Stimulated activated CD4-positive, alpha-beta T cell treated with anti-CD3 and anti-CD28 coated beads, Interleukin-1b, Interleukin-23, amount 100 ng/mL, for 1 hour (primary cell): ENCODE measurements at places on chromosomes 7 and 10.

- no peak for DNase-seq
Measured at GRCh38 chr7:87934699-87935383, 790 bp downstream of the ADAM22 start.

- DNase-seq, result no peak
Measured at GRCh38 chr10:58813573-58813972, 300.9 kb downstream of the BICC1 start.

GRCh38 chr10:89278900-89279392 is 22.9 kb upstream of the IFIT2 start:
- no peak for DNase-seq

- DNase-seq, result no peak
Measured at GRCh38 chr10:51269821-51270220, 195.5 kb downstream of the PRKG1 start.

DNA sequence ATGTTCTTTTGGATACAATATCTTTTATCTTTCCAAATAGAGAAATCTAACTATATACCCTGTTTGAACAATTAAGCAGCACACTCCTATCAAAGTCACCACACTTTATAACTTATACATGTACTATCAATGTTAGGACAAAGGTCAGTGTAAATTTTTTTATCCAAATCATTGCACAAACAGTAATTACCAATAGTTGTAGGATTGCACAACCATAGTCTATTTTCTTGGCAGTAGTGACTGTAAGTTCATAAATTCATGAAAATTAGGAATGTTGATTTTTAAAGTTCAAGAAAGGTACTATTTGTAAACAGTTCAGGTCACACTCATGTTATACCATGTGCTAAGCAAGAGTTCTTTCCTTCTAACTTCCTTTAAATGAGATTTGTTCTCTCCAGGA is 9.3 kb downstream of the WNT2 start:
- DNase-seq, result no peak

- no peak for DNase-seq
Measured at GRCh38 chr10:25849988-25850387, 84.0 kb upstream of the MYO3A start.

- DNase-seq, result no peak
Measured at GRCh38 chr7:77454802-77455201, 38.7 kb upstream of the GSAP start.

GRCh38 chr7:154859747-154860620 is 142.9 kb downstream of the PAXIP1 start:
- no peak for DNase-seq

- no peak for DNase-seq
Measured at GRCh38 chr10:79066411-79067240, 2.1 kb upstream of the ZMIZ1 start.

- DNase-seq, result no peak
Measured at GRCh38 chr10:103353281-103353680, 2.3 kb upstream of the PCGF6 start.

GRCh38 chr7:47453093-47454061 is 128.5 kb downstream of the TNS3 start:
- DNase-seq, result no peak

- DNase-seq, result no peak
Measured at GRCh38 chr10:132788180-132788830, 2.4 kb upstream of the NKX6-2 start.

DNA sequence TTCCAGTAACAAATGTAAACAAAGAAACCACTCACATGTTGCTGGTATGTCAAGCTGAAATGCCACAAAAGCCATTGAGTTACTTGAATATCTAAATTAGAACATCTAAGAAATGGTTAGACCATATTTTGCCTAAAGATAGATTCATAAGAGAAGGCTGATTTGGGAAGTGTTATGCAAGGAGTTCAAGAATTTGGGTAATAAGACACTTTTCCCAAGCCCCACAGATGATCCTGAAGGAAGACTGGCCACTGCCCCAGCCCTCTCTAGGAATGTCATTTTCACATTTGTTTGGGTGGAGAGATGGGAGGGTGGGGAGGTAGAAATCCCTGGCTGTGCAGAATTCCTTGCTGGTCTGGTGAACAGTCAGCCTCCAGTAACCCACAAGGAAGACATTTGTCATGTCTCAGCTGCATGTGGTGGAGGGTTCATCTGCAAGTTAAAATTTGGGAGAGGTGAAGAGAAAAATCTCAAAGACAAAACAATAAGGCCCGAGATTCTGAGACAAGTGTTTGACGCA is 427.2 kb upstream of the KLF6 start:
- no peak for DNase-seq

GRCh38 chr10:59830601-59831259 is 75.6 kb downstream of the CCDC6 start:
- DNase-seq, result no peak

GRCh38 chr10:113124724-113125123 is 174.7 kb downstream of the TCF7L2 start:
- no peak for DNase-seq

DNA sequence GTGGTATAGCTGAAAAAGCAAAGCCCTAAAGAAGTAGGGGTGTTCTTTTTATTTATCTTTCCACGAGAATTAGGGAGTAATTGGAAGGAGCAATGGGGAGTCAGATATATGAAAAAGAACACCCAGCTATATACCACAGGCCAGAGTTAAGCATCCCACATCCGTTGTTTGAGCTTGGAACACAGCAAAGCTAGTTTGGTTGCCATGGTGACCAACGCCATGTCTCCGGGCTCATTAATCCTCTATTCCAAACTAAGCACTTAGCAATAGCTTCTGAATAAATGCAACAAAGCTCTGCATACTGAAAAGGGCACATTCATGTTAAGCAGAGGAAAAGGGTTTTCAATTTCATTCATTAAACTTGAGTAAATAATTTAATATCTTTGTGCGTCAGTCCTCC is 23.5 kb downstream of the ASB4 start:
- DNase-seq, result no peak

GRCh38 chr10:96622013-96622787 is 35.4 kb upstream of the TM9SF3 start:
- no peak for DNase-seq

GRCh38 chr10:121313119-121313875 is 284.9 kb downstream of the FGFR2 start:
- no peak for DNase-seq

GRCh38 chr10:112728997-112729396 is 221.1 kb upstream of the TCF7L2 start:
- no peak for DNase-seq

- no peak for DNase-seq
Measured at GRCh38 chr7:2886391-2886790, 42.3 kb upstream of the GNA12 start.

DNA sequence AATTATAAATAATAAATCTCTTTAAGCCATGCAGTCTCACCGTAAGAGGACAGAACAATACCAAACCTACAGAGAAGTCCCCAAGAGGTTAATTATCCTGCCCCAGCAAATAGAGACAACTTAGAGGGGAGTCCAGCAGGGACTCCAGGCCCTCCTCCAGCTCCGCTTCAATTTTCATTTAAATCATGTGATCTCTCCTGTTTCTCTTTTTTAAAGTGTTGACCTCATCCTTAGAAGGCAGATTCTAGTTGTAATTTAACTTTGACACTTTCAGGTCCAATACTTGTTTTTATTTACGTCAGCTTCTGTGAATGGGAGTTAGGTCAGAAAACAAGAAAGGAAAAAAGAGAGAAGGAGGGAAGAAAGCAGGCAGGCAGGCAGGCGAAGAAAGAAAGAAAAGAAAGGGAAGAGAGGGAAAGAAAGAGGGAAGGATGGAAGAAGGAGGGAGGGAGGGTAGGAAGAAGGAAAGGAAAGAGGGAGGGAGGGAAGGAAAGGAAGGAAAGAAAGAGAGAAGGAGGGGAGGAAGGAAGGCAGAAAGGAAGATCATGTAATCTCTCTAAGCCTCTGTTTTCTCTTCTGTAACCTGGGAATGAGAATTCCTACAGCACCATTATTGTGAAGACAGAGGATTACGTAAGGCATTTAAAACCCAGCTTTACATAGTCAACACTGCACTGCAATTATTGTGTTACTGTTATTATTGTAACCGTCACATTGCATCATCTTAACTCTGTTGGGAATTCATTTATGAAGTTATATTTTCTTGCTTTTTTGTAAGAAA is 227.7 kb downstream of the SKIDA1 start:
- DNase-seq, result no peak

- no peak for DNase-seq
Measured at GRCh38 chr10:132898391-132899053, 43.8 kb downstream of the CFAP46 start.

DNA sequence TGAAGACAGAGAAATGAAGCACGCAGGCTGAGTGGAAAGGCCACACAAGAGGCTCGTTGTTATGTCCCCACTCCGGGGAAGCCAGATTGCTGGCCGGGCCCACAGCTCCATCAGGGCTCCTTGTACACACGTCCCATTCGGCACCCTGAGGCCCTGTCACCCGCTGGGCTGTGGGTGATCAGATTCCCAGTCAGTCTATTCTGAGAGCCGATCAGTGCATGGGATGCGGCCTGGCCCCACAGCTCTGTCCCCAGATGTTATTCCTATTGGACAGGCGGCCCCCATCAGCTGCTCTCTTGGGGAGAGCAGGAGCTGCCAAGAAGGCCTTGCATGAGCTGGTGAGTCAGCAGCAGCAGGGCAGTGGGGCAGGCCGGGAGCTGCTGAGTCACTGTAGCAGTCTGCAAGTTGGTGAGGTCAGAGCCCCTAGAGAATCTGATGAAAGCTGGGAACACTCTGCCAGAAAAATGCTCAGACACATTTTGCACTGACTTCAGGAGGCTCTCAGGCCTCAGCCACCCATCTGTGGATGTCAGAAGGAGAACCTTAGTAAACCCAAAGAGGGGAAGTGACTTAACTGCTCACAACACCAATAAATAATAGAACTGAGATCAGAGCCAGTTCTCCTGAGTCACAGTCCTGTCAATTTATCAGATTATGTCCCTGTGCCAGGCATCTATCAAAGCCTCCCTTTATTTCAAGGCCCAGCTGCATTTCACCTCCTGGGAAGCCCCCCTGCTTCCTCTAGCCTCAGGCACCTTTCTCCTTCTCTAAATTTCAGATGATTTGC is 9.4 kb upstream of the PSAP start:
- no peak for DNase-seq

GRCh38 chr10:78260141-78260540 is 226.5 kb downstream of the RPS24 start:
- no peak for DNase-seq

DNA sequence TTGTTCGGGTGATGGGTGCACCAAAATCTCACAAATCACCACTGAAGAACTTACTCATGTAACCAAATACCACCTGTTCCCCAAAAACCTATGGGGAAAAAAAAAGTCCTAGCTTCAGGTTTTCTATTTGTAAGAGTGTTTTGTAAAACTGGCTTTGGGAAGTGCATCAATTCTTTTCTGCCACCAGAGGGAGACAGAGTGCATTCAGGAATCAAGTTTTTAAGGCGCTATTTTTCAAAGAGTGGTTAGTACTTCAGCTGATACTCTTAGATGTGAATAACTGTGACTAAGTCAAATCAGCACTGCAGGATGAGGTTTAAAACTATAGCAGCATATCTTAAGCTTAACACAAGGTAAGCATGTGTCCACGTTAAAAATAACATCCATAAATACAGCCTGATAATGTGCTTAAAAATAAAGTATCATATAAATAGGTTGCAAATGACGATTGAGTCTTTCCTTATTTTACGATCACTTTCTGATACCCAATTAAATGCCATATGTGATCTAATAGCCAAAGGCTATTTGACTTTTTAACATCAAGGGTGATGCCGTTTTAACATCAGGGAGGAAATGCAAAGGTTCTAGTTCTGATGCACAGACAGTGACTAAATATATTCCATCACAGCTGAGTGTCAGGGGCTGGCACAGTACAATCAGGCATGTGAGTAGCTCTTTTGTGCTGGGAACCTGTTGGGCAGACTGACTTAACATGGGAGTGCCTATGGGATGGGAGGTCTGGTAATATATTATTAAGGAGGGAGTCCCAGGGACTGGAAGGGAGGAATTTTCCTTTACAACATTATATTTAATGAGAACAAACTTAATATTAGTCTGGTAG is 10.6 kb upstream of the LYZL2 start:
- DNase-seq, result no peak

DNA sequence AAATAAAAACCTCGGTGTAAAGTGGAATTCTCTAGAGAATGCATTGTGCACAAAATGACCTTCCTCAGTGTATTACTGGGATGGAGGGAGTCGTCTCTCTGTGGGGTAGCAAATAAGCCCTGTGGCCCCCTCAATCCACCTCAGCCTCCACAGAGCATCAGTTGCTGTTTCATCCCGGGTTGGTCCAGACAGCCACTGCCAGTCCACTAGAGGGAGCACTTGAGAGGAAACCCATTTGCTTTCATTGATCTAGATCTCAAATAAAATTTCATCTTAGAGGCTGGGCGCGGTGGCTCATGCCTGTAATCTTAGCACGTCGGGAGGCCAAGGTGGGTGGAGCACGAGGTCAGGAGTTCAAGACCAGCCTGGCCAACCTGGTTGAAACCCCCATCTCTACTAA is 1128.7 kb downstream of the CNTNAP2 start:
- DNase-seq, result no peak

DNA sequence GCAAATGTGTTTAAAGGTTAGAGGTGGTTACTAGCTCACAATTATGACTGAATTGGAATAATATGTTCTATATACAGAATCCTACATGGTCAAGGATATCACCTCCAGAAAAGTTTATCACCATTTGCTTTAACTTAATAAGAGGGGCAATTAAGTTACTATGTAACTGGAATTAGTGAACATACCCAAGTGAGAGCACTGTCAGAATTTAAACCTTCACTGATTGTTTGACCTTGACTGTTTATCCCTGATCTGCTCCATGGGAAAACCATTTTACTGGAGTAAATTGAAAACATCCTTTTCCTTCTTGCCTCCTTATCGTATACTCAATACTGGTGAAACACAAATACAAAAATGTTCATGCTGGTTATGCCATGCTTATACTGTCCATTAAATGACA is 107.4 kb downstream of the SEMA3D start:
- no peak for DNase-seq

DNA sequence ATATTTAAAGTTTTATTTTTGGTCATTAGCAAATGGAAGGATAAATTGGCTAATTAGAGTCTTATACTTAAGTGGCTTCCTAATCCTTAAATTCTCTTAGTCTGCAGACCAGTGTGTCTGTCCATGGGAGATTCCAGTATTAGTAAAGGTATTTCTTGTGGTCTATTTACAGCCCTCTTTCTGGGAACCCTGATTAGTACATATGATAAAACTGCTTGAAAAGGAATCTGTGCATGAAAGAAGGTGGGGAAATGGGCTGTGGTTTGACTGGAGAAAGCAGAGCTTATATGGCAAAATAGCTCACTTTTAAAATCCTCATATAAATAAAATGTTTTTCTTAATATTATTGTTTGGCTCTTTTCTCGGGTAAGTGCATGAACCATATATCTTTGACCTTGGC is 124.5 kb upstream of the RHOBTB1 start:
- no peak for DNase-seq

- DNase-seq, result no peak
Measured at GRCh38 chr10:37667736-37668135, 189.7 kb downstream of the ZNF248 start.

DNA sequence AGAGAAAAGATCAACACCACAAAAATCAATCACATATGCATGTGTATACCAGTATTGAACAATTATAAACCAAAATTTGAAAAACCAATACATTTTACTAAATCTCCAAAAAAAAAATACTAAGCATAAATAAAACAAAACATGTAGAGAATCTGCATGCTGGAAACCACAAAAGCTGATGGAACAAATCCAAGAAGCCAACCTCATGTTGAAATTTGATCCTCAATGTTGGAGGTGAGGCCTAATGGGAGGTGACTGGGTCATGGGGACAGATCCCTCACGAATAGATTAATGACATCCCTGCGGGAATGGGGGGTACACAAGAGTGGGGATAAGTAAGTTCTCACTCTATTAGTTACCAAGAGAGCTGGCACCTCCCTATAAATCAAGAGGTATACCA is 82.5 kb downstream of the OAT start:
- DNase-seq, result no peak

- DNase-seq, result no peak
Measured at GRCh38 chr10:116815641-116816415, 33.5 kb upstream of the ENO4 start.
